ENCODE measurements at places on chromosomes 5 and 9. TPM values are rescaled to one million over a fixed set of nuclear protein-coding genes. Genes with fewer than 3 reads are reported as not detected.

The CTXN3 gene
- not detected for total RNA-seq

The IGFBPL1 gene
- total RNA-seq = not detected

The MYOZ3 gene
- 1.7 TPM for total RNA-seq

The CYLC2 gene
- not detected for total RNA-seq

The GLDC gene
- not detected for total RNA-seq

The PTPRD gene
- total RNA-seq = 3.5 TPM

The CARTPT gene
- total RNA-seq = not detected

The FLT4 gene
- total RNA-seq = 9.3 TPM

The S100Z gene
- total RNA-seq = not detected

The BTNL8 gene
- total RNA-seq = 3.0 TPM

The FAM78A gene
- total RNA-seq = 5.3 TPM

The OR1J2 gene
- not detected for total RNA-seq

The HAND1 gene
- 1.7 TPM for total RNA-seq

The PCDHA7 gene
- 0.69 TPM for total RNA-seq

The BTNL3 gene
- not detected for total RNA-seq

The IRX1 gene
- not detected for total RNA-seq

The MAMDC2 gene
- 43.7 TPM for total RNA-seq

The TXNDC8 gene
- not detected for total RNA-seq

The ANKRD33B gene
- total RNA-seq = 7.7 TPM

The CLIC3 gene
- total RNA-seq = 0.95 TPM

The ITK gene
- 2.0 TPM for total RNA-seq

The RETREG1 gene
- total RNA-seq = 73.3 TPM

The ST8SIA4 gene
- total RNA-seq = 11.0 TPM
